ENCODE measurements at places on chromosomes 5 and 9. TPM values are rescaled to one million over a fixed set of nuclear protein-coding genes. Genes with fewer than 3 reads are reported as not detected.

DNA sequence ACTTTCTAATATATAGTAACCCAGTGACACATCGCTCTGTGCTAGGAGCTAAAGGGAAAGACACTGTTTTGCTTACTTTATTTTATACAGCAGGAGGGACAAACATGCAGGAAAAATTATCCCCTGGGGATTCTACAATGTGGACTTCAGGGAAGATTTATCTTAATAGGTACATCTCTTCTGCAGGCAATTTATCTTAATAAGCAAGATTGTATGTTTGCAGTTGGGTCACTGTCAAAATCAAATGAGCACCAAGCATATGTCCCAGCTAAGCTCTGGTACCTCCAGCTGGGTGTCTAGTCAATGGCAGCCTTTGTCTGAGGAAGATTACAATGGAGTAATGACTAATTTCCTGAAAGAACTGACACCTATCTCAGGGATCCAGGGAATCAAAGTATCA is 309.9 kb upstream of the PANK3 start:
- DNase-seq = no peak

- DNase-seq = no peak
Observed at GRCh38 chr5:16615741-16616535, 859 bp downstream of the RETREG1 start.

The ADAM19 gene
- total RNA-seq = 136 TPM

The PAIP1 gene
- 38.3 TPM for total RNA-seq

The ADAMTS12 gene
- not detected for total RNA-seq

The PRRX2 gene
- total RNA-seq = not detected

DNA sequence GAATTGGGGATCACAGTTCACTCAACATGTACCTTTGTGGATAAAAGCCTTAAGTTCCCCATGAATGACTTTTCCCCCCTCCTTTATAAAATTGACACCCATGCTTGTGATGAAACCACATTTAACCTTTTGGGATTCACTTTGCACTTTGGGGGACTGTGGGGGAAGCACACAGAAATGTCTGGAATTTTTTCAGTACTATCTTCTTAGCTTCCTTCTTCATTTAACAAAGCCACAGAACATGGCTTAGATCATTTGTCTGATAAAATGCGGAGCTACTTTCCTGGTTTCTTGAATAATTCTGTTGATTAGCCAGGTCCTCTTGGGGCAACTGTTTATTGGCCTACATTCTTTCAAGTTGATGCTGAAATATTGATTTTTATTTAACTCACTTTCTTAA is 29.9 kb downstream of the TNFSF15 start:
- no peak for DNase-seq

GRCh38 chr5:108935611-108936010 is 187.9 kb downstream of the FER start:
- DNase-seq = no peak

- no peak for DNase-seq
Observed at GRCh38 chr9:123445981-123446610, 90.1 kb downstream of the CRB2 start.

GRCh38 chr9:94899464-94900221 is 173.1 kb downstream of the AOPEP start:
- DNase-seq = no peak

- DNase-seq = no peak
Observed at GRCh38 chr9:86036555-86036954, 62.8 kb downstream of the GOLM1 start.

DNA sequence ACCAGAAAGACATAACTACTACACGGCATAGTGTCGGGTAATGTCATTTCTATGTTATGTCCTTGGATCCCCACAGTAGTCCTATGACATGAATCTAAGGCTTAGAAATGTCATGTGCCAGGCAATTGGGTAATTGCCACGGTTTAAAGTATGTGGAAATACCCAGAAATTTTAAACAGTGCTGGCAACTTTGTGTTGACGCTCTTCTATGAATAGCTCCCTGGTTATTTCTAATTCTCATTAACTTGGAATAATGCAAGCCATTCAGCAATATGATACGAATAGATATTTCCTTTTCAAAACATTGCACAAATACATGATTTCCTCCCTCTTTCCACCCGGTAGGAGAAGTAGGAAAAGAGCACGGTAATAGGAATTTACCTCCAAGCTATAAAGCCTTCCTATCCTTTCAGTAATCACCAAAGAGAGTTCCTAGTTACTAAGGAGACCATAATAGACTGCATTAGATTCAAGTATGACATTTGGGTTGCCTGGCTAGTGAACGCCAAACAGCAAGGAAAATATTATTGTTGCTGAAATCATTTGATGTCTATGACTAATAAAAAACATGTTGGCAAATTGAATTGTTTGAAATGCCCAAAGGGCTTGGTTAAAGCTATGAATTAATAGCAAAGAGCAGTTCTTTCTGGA is 168.4 kb downstream of the CCDC192 start:
- no peak for DNase-seq

- no peak for DNase-seq
Observed at GRCh38 chr5:43049236-43049635, 9.1 kb upstream of the ANXA2R start.

GRCh38 chr5:103648086-103648485 is 85.5 kb upstream of the NUDT12 start:
- no peak for DNase-seq

The VCAN gene
- 0.22 TPM for total RNA-seq

DNA sequence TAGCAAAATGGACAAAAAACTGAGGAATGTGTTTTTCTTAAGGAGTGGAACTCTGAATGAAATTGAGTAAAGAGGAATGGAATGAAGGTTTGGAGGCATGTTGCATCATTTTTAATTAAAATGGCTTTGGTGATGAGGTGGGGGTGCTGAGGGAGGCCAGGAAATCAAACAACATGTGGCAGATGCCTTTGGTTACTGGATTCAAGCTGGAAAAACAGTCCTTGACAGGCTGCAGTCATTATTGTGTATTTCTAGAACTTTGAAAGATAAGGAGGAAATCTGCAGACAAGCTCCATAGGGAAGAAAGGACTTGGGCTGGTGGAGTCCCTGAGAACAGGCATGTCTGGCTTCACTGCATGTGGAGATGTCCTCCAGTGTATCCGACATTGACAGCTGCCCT is 203.5 kb upstream of the HAPLN1 start:
- DNase-seq = no peak
